ENCODE measurements at places on chromosomes 16 and 17.

DNA sequence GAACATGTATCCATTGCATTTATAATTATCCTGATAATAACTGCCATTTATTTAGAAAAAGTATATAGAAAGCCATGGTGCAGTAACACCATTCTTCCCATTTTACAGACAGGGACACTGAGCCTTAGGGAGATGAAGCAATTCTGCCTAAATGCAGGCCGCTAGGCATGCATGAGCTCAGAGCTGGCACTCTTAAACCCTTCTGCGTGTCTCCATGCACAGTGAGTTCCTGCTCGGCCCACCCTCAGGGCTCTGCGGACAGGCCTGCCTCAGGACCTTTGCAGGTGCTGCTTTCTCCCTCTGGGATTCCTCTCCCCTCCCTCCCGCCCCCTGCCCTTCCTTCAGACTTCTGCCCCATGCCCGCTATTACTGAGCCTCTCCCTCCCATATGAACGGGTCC lies 54.3 kb upstream of the WSB1 start:
- no peak for DNase-seq
- no peaks in the 10 kb centered on the region for H3K27me3 ChIP-seq
- H3K4me3 ChIP-seq = no peak overlapping the region
- H3K36me3 ChIP-seq = no peaks in the 10 kb centered on the region
- no peak overlapping the region for H3K27ac ChIP-seq

- H3K4me1 ChIP-seq = no peaks in the 10 kb centered on the region
- H3K27me3 ChIP-seq = no peaks in the 10 kb centered on the region
- no peak overlapping the region for H3K4me3 ChIP-seq
- no peak for DNase-seq
- H3K27ac ChIP-seq = no peak overlapping the region
Measured at GRCh38 chr17:72004011-72004427, 116.8 kb upstream of the SOX9 start.

DNA sequence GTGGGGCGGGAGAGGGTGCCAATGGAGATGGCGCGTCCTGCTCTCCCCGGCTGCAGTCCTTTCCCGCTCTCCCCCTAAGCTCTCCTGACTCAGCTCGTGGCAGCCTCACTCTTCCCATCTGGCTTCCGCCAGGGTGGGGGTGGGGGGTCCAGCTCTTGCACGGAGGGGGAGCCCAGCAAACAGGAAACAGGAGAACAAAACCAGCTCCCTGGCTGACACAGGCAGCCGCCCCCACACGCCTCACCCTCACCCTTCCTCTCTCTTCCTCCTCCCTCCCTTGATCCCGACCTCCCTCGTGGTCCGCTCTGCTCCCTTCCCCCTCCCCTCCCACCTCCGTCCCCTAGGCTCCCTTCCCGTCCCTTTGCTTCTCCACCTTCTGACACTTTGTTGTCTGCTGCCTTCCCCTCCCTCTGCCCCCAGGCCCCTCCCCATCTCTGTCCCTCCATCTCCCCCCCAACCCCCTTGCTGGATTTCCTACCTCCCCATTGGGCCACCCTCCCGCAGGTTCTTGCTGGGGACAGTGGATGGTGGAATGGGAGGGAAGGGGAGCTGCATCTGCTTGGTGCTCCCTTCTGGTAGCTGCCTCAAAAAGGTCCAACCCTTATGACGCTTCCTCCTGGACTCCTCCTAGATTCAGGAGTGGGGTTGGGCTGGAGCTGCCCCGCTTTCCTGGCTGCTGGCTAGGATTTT lies 23.7 kb downstream of the ARHGAP23 start:
- no peaks in the 10 kb centered on the region for H3K27me3 ChIP-seq
- no peak overlapping the region for H3K4me3 ChIP-seq
- peaks cover 37% of the 10 kb centered on the region for H3K4me1 ChIP-seq
- peak overlapping the region; percentile 73 for H3K27ac ChIP-seq

GRCh38 chr17:41784207-41784744 lies 2.2 kb downstream of the JUP start:
- no peaks in the 10 kb centered on the region for H3K36me3 ChIP-seq
- H3K4me1 ChIP-seq = peaks cover 68% of the 10 kb centered on the region
- DNase-seq = no peak
- H3K27me3 ChIP-seq = no peaks in the 10 kb centered on the region
- H3K27ac ChIP-seq = peak overlapping the region; percentile 91
- peak overlapping the region; percentile 57 for H3K4me3 ChIP-seq

GRCh38 chr16:2778630-2778958 lies 1.5 kb upstream of the ELOB start:
- no peaks in the 10 kb centered on the region for H3K36me3 ChIP-seq
- peak overlapping the region; percentile 99 for H3K4me3 ChIP-seq
- peaks cover 22% of the 10 kb centered on the region for H3K4me1 ChIP-seq
- DNase-seq = no peak

GRCh38 chr16:57522960-57523359 lies 13.4 kb downstream of the CCDC102A start:
- no peak for DNase-seq
- peaks cover 14% of the 10 kb centered on the region for H3K4me1 ChIP-seq
- no peak overlapping the region for H3K27ac ChIP-seq
- H3K27me3 ChIP-seq = no peaks in the 10 kb centered on the region
- no peaks in the 10 kb centered on the region for H3K36me3 ChIP-seq

- peaks cover 4% of the 10 kb centered on the region for H3K4me1 ChIP-seq
- DNase-seq = no peak
- H3K27me3 ChIP-seq = peaks cover 74% of the 10 kb centered on the region
- H3K4me3 ChIP-seq = peak overlapping the region; percentile 30
Measured at GRCh38 chr17:37742116-37742761, 2.6 kb downstream of the HNF1B start.

DNA sequence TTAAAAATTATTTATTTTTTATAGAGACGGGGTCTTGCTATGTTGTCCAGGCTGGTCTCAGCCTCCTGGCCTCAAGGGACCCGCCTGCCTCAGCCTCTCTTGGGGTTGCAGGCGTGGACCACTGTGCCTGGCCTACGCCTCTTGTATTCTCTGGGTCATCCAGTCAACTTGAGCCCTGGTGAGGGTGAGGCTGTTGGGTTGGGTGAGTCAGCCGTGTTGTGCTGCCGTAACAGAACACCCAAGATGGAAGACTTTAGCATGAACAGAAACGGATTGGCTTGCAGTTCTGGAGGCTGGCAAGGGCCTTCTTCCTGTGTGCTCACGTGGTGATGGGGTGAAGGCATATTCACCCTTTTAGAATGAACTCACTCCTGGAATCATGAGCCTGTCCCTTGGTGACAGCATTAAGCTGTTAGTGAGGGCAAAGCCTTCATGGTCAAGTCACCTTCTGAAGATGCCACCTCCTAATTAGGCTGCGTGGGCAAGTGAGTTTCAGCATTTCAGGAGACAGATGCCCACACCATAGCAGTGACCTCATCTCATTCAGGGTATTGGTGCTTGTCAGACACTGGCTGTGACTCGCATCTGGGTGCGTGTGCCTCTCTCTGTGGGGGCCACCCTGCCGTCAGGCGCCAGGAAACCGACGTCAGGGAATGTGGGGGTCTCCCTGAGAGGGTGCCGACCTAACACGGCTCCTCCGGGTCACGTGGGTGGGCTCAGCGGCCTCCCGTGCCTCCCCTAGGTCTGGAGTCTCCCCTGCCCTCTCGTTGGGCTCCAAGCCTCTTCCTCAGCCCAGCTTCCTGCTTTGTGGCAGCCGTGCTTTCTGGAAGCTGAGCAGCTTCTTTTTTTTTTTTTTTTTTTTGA lies 49.8 kb downstream of the WDR45B start:
- H3K4me1 ChIP-seq = peaks cover 26% of the 10 kb centered on the region
- no peak overlapping the region for H3K4me3 ChIP-seq
- no peak for DNase-seq
- H3K36me3 ChIP-seq = no peaks in the 10 kb centered on the region
- no peak overlapping the region for H3K27ac ChIP-seq

GRCh38 chr16:2692251-2692947 lies 10.1 kb downstream of the KCTD5 start:
- no peak overlapping the region for H3K27ac ChIP-seq
- peaks cover 36% of the 10 kb centered on the region for H3K4me1 ChIP-seq
- H3K36me3 ChIP-seq = no peaks in the 10 kb centered on the region
- H3K27me3 ChIP-seq = no peaks in the 10 kb centered on the region
- DNase-seq = peak; percentile 13

- H3K27ac ChIP-seq = peak overlapping the region; percentile 15
- no peak overlapping the region for H3K4me3 ChIP-seq
- no peaks in the 10 kb centered on the region for H3K27me3 ChIP-seq
- H3K4me1 ChIP-seq = peaks cover 12% of the 10 kb centered on the region
- DNase-seq = no peak
Measured at GRCh38 chr17:538181-538973, 176.3 kb downstream of the VPS53 start.

DNA sequence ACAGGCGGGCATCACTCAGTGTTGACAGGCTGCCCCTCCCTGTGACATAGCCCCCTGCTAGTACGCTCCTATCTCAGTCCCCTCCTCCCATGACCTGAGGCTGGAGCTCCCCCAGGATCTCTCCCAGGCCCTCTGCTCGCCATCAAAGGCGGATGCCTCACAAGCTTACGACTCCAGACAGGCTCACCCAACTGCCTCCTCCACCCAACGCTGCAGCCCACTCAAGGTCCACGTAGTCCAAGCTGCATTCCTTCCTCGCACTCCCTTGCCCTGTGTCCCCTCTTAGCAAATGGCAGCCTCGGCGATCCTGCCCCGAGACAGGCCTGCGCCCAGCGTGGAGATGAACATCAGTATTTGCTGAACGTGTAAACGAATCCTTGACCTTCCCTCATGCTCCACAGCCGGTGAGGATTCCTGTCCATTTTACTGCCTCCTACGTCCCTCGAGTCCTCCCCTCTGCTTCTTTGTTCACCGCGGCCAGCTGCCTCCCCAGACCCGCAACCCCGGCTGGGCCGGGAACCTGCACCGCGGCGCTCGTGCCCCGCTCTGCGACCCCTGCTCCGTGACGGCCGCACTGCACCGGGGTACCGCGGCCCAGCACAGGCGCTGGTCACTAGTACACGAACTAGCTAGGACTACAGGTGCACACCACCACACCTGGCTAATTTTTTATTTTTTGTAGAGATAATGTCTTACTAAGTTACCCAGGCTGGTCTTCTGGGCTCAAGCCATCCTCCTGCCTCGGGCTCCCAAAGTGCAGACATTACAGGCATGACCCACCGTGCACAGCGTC lies 838 bp upstream of the TMEM97 start:
- H3K4me1 ChIP-seq = peaks cover 4% of the 10 kb centered on the region
- no peaks in the 10 kb centered on the region for H3K27me3 ChIP-seq

DNA sequence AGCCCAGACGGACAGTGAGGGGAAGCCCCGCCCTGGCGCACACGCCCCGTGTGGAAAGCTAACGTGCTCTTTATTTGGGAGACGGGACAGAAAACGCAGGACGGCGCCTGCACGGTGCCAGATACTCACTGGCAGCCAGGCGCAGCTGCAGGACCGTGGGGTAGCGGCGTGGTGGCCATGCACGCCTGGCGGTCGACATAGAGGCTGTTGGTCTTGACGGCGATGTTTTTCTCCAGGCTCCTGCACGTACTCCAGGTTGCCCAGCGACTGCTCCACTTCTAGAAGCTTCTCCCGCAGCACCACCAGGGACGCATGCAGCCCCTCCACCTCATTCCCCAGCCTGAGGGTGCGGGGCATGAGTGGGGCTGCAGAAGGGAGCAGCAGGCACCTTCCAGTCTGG lies 5.1 kb upstream of the C1QTNF8 start:
- H3K27ac ChIP-seq = no peak overlapping the region
- no peak for DNase-seq
- H3K4me3 ChIP-seq = no peak overlapping the region
- peaks cover 3% of the 10 kb centered on the region for H3K4me1 ChIP-seq
- peaks cover 10% of the 10 kb centered on the region for H3K27me3 ChIP-seq

GRCh38 chr16:11389631-11390565 lies 44.6 kb downstream of the RMI2 start:
- H3K4me3 ChIP-seq = no peak overlapping the region
- H3K4me1 ChIP-seq = peaks cover 10% of the 10 kb centered on the region
- peaks cover 5% of the 10 kb centered on the region for H3K27me3 ChIP-seq
- peak; percentile 71 for DNase-seq
- H3K27ac ChIP-seq = no peak overlapping the region

- peak overlapping the region; percentile 7 for H3K27ac ChIP-seq
- no peaks in the 10 kb centered on the region for H3K27me3 ChIP-seq
- no peak overlapping the region for H3K4me3 ChIP-seq
Measured at GRCh38 chr17:57911834-57912673, 43.2 kb downstream of the CUEDC1 start.

- no peaks in the 10 kb centered on the region for H3K27me3 ChIP-seq
Measured at GRCh38 chr17:1588821-1589585, 26.4 kb upstream of the PITPNA start.

- H3K4me1 ChIP-seq = no peaks in the 10 kb centered on the region
- no peak for DNase-seq
- H3K36me3 ChIP-seq = no peaks in the 10 kb centered on the region
- H3K27me3 ChIP-seq = no peaks in the 10 kb centered on the region
- no peak overlapping the region for H3K27ac ChIP-seq
Measured at GRCh38 chr17:37142294-37142896, 193.6 kb downstream of the AATF start.
